Neural progenitor cell (in vitro differentiated cells): ENCODE measurements at places on chromosomes 3 and 15.

DNA sequence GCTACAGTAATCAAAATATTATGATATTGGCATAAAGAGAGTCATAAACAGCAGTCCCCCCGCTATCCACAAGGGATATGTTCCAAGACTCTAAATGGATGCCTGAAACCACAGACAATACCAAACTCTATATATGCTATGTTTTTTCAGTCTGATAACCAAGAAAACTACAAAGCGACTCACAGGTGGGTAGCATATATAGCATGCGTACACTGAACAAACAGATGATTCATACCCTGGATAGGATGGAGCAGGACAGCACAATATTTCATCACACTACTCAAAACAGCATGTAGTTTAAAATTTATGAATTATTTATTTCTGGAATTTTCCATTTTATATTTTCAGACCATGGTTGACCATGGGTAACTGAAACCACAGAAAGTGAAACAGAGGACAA lies 87.0 kb upstream of the PPP2R3A start:
- no peak for DNase-seq

DNA sequence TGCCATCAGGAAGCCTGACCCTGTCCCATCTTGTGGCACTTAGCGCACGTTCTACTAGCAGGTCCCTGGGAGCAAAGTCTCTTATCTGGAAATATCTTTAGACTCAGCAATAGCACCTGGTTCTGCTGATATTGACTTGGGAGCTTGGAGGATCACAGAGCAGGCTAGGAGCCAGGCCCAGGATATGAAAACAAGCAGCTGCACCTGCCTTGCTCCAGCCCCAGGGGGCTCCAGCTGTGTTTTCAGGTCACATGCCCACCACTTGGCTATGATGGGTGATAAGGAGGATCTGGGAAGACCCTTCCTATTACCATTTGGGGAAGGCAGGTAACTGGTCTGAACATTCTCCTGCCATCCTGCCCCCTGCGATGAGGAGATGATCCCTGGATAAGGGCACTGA lies 87.8 kb downstream of the C3orf70 start:
- DNase-seq = no peak

DNA sequence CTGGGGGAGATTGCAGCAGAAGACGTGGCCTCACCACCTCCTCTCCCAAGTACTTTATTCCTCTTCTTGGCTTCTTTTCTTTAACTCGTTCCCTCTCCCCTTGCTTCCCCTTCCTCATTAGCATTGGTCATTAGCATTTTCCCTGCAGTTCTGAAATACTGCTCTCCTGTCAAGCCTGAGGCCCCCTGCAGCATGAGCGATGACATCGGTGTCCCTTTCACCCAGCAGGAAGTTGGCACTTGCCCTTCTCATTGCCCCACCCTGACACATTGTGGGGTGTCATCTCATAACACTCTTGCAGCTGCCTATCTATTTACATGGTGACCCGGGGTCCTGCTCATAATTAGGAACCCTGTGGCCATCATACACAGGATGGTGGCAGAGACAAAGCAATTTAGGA lies 167.1 kb downstream of the ARRDC4 start:
- no peak for DNase-seq

DNA sequence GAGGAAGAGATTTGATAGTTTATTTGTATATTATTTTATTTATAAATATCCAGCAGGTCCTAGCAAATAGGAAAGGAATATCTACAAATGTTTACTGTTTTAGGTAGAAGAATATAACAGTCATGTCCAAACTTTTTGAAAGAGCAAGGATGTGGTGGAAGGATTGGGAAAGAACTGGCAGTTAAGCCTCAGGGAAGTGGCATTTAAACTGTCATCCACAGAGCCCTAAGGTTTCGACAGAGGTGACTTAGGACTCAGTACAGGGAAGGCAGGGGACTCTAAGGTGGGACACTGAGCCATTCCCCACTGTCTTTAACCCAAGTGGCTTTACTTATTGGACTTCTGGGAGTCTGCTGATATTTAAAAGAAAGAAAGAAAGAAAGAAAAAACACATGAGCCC lies 11.8 kb upstream of the TMEM87A start:
- no peak for DNase-seq

- DNase-seq = peak; percentile 20
Measured at GRCh38 chr3:151969026-151969642, 95.7 kb downstream of the SUCNR1 start.

DNA sequence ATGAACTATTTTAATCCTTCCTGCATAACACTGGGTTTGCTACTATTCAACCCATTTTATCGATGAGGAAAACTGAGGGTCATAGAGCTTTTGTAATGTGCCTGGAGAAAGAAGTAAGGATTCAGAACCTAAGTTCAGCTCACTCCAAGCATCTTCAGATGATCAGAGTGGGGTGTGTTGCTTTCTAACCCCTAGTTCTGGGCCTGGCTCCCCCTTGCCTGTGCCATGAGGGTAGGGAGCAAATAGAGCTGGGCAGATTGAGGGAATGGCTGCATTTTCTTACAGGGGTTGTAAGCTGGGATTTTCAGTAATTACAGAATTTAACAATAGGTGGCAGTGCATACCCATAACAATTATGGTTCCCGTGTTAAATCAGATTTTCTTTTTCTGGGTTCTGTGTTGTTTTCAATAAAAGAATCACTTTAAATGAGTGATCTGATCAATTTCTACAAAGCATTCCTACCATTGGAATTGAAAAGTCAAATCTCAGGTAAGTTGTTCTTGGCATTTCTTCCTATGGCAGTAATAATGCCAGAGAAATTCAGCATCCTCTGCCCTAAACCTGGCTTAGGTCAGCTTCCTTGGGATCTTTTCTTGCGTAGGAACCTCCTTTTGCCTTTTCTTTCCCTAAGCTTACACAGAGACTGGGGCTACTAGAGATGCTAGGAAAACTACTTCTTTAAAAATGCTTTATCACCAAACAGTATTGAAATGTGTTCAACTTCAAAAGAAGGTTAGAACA lies 103.8 kb upstream of the IL12A start:
- DNase-seq = peak; percentile 46

- DNase-seq = no peak
Measured at GRCh38 chr15:60854858-60855564, 374.1 kb downstream of the RORA start.

- no peak for DNase-seq
Measured at GRCh38 chr3:53084310-53085001, 38.6 kb upstream of the SFMBT1 start.

GRCh38 chr3:160473221-160473620 lies 23.6 kb upstream of the TRIM59 start:
- no peak for DNase-seq

- DNase-seq = no peak
Measured at GRCh38 chr3:46549989-46550388, 16.1 kb downstream of the LRRC2 start.

GRCh38 chr3:172129498-172129849 lies 90.1 kb downstream of the FNDC3B start:
- no peak for DNase-seq

GRCh38 chr3:97960993-97961766 lies 11.1 kb downstream of the RIOX2 start:
- DNase-seq = no peak

- DNase-seq = peak; percentile 99
Measured at GRCh38 chr3:184249412-184250166, at the start of gene EEF1AKMT4. EEF1AKMT4 (plus strand) TSS chr3:184249672; CDS start chr3:184249695, 23 bp downstream.

- no peak for DNase-seq
Measured at GRCh38 chr3:170653801-170654200, 67.9 kb upstream of the SLC7A14 start.

DNA sequence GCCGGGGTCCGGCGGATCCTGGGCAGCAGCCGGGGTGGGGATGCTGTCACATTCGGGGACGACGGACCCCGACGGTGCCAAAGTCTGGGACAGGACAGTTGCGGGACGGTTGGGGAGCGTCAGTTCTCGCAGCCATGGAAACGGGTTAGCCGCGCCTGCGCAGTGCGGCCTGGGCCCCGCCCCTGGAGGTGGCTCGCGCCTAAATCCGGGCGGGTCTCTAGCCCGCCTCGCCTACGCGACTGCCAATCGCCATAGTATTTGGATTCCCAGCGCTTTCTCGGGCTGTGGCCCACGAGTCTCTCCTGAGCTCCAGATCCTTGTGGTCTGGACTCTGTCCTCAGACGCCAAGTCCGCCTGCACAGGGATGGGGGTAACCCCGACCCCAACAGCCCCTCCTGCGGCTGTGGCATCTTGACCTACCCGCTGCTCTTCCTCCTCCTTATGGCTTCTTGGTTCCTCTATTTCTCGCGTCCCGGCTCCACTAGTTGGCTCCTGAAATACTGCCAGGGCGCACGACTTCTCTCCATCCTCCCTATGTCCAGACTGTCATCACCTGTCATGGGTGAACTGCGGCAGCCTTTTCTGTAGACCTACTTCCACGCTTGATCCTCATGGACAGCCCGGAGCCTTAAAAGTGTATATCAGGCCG lies at the start of gene ZMYND10:
ZMYND10 (minus strand) TSS at position 147 of the 649 bp plus-strand sequence. CDS start 153 bp downstream, outside the sequence.
- peak; percentile 92 for DNase-seq

GRCh38 chr3:156298938-156299337 lies 178.6 kb downstream of the KCNAB1 start:
- DNase-seq = no peak

- DNase-seq = peak; percentile 81
Measured at GRCh38 chr3:182683453-182683852, 109.9 kb upstream of the ATP11B start.

- DNase-seq = no peak
Measured at GRCh38 chr15:62209322-62209721, 44.2 kb upstream of the C2CD4B start.
